ENCODE measurements at places on chromosomes 6 and 20.

DNA sequence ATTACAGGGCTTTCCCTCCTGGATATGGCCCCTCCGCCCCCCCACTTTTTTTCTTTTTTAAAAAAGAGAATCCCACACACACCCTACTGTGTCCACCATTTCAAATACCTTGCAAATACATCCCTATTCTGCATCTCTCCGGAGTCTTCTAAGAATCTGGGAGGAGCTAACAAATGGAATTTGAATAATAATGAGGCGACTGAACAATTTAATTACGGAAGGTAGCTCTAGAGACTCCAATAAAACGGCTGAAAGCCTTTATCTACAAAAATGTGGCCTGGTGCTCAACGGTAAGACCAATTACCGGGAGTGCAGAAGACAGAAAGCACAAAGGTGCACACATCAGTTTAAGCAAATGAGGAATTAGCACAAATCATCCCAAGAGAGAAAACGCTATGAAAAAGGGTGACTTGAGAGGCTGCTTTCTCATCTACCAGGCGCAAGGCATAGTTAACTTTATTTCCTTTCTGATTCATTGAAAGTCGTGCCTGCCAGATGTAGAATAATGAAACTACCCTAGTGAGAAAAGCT is 1.8 kb downstream of the RRAGD start:
- DNase-seq, result no peak

DNA sequence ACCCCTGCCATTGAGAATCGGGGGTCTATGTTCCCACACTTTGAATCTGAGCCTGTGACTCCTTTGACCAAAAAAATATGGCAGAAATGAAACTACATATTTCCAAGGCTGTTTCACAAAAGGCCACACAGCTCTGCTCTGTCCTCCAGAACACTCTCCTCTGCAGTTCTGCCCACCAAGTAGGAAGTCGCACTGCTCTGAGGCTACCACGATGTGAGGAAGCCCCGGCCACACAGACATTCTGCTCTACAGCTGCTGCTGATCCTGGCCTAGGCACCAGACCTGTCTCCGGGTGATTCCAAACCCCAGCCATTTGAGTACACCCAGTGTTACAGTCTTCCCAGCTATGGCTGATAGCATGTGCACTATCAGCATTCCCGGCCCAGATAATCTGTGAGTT is 85.1 kb downstream of the LYRM4 start:
- DNase-seq, result no peak

DNA sequence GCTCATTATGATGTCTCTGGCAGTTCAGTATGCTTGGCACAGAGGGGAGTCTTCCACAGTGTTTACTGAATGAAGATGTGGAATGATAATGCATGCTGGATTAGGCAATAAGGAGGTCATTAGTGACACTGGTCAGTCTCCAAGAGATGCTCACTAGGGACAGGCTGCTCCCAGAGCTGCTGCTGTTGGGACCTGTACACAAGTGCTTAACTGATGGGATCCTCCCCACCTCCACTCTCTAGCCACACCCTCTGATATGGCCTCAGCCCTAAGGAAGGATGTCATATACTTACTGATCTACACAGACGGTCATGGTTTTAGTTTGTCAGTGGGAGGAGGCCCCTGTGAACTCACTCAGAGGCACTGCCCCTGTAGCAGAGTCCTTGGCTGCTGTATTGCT is 73.4 kb downstream of the MYB start:
- peak; percentile 43 for DNase-seq

DNA sequence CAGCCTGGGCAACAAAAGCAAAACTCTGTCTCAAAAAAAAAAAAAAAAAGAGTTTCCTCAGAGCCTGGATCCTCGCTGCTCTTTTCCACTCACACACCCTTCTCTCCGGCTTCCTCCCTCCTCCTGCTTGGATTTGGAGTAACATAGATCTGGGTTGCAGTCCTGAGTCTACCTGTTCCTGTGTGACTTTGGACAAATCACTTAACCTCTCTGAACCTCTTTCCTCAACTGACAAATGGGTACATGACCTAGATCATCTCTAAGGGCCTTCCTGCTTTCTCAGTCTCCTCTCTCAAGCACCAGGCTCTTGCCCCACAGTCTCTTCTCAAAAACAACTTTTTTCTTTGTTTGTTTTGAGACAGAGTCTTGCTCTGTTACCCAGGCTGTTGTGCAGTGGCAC is 5.6 kb upstream of the R3HDML start:
- DNase-seq, result no peak

GRCh38 chr20:22447447-22447778 is 137.0 kb downstream of the FOXA2 start:
- no peak for DNase-seq

- DNase-seq, result no peak
Measured at GRCh38 chr20:54058420-54059139, 11.8 kb downstream of the BCAS1 start.

DNA sequence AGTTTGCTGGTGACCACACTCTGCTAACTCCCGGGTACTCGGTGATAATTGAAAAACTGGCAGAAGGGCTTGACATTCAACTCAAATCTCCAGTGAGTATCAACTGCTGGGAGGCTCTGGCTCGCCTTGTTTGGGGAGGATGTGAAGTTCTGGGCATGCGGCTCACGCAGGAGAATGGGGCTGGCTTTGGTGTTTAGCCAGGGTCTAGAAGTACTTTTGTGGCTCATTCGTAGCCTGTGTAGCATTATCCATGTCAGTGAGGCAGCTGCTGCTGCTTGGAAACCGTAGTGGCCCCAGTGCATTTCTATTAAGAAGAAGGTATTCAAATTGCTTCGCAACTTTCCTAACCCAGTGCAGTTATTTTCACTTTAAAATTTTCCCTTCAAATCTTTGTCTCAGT is 52.2 kb downstream of the KDM1B start:
- DNase-seq, result no peak

GRCh38 chr6:31659649-31660380 is 763 bp downstream of the C6orf47 start:
- peak; percentile 64 for DNase-seq

DNA sequence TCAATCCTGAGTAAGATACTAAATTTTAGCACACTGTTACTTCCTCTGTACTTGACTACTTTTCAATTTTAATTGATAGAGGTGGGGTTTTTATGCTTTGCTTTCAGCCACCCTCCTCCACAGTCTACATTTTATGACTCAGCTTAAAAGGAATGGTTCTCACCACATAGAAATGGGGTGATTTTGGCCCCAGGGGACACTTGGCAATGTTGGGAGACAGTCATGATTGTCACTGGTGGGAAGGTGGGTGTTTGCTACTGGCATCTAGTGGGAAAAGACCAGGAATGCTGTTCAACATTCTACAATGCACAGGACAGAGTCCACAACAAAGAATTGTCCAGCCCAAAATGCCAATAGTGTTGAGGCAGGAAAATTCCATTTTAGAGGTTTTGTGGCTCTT is 71.3 kb downstream of the PCSK2 start:
- DNase-seq, result no peak

GRCh38 chr6:98179606-98180005 is 654.8 kb upstream of the POU3F2 start:
- no peak for DNase-seq

DNA sequence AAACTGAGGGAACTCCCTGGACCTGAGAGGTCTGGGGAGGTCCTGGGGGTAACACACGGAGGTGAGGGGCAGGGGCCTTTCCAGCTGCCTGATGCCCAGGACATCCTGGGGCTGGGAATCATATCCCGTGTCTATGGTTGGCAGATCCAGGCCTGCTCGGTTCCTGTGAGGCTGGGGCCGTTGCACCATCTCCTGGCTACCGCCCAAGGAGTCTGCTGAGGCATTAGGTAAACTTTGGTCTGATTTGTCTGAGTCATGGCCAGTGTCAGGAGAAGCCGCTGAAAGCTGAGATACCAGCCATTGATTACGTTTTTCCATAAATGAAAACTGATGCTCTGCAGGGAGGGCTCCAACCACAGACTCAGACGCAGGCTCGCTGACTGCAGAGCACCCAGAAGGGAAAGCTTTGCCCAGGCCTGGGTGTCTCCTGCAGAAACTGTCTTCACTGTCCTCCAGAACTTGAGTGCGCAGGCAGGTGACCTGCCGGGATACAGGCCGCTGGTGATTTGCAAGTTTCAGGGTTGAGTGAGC is 14.2 kb downstream of the TRAF3IP2 start:
- peak; percentile 70 for DNase-seq

GRCh38 chr6:11309947-11310665 is 77.6 kb upstream of the NEDD9 start:
- DNase-seq, result no peak

GRCh38 chr20:62935204-62935967 is 2.6 kb upstream of the GID8 start:
- no peak for DNase-seq

GRCh38 chr6:140401761-140402160 is 1027.3 kb upstream of the CITED2 start:
- DNase-seq, result no peak

DNA sequence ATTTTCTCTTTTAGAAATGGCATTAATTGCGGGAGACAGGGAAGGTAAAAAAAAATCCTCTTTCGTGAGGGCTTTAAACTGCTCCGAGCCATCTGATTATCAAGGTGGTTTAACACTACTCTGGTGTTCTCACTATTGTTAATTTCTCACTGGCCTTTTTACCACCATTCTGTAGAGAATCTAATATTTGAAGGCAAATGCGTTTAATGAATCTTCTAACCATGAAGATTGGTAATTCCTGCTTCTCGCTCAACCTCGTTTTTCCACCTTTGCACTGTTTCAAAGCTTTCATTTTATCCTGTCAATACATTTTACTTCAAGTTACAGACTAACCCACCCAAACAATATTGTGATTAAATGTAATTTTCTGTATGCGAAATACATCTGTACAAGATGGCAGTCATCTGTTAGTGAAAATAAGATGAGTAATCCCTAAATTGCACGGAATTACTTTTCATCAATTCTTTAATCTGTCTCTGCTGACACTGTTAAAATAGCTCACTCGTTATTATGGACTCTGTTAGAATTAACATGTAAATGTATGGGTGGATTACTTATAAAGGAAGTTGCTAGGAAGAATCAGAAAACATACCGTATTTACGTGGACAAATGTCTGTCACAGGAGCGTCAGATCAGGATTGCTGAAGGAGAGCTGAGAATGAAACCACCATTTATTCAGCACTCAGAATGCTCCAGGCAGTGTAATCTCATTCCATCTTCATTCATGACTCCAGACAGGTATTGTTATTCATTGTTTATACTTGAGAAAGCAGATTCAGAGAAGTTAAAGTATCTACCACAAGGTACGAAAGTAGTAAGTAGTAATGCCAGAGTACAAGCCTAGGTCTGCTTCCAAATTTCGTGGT is 1.1 kb upstream of the LCA5 start:
- DNase-seq, result no peak

All from mucosa of descending colon (tissue), 3 donors.